Foreskin keratinocyte (primary cell): ENCODE measurements at places on chromosomes 7 and 10.
A peak's percentile ranks its signal among the peaks of the same experiment; 100 is the strongest.

DNA sequence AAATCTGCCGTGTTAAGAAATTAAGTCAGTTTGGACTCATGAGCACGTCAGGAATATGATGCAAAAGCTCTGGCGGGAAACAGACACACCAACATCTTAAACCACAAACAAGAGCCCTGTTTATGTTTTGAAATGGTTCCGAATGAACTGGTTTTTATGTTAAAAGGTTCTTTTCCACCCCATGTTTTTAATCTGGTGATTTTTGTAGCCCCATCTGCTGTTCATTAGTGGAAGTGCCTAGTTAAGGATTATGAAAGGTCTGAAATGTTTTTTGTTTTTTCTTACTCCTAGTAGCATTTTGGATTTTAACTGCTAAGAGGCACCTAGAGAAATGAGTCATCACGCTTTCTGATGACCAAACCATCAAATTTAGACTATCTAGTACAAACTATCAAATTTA lies 404.1 kb upstream of the MKI67 start:
- no peak for DNase-seq

GRCh38 chr7:157594306-157594705 lies 257.5 kb downstream of the DNAJB6 start:
- DNase-seq, result no peak

- no peak for DNase-seq
Observed at GRCh38 chr10:18414061-18414460, 237.3 kb downstream of the NSUN6 start.

DNA sequence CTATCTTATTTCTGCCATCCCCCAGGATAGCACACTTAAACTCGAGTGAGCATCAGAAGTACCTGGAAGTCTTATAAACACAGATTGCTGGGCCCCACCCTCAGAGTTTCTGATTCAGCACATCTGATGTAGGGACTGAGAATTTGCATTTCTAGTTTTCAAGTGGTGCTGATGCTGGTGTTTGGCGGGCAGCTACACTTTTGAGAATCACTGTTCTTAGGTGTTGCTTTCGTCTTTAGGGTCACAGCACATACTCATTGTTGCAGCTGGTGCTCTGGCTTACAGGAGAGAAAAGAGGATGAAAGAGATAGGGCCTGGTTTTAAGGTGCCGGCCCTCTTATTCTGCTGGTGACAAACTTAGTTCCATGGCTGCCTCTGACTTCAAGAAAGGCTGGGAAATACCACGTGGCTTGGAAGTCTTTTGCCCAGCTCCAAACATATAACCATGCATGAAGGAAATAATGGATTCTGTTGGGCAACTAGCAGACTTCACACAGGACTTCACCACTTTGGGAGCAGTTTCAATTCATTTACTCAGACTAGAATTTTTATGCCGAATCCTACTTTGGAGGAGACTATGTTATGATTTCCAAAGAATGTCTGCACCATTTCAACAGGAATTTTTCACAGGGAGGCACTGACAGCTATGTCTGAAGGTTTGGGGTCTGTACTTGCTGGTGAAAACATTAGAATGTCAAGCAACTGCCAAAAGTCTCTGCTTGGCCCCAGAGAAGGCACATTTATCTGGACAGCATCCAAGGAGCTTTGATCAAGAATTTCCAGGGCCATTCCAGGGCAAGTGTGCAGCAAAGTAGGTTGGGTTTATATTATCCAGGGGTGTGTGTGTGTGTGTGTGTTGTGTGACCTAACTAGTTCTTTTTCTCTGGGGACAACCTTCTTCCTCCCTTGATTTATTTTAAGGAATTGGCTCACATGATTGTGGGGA lies 6.9 kb upstream of the MINDY4 start:
- no peak for DNase-seq

DNA sequence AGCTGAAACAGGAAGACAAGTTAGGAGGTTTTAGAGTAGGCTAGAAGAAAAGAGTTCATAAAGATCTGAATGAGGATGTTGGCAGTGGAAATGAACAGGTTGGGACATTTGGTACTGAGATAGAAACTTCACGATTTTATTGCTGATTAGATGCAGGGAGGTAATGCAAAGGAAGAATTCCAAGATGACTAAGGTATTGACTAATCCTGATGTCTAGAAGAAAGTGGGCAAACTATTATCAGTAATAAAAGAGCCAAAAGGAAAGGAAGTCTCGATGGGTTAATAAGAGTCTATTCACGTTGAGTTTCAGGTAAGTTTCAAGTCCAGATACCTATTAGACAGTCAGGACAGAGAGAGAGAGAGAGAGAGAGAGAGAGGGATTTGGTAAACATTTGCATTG lies 631.3 kb upstream of the LRRTM3 start:
- peak; percentile 72 for DNase-seq

GRCh38 chr7:50504646-50505546 lies 54.7 kb upstream of the FIGNL1 start:
- DNase-seq, result no peak

GRCh38 chr7:20519645-20520044 lies 95.8 kb upstream of the ABCB5 start:
- DNase-seq, result no peak

- DNase-seq, result no peak
Observed at GRCh38 chr7:3165681-3166580, 122.3 kb upstream of the CARD11 start.

GRCh38 chr7:93894426-93894825 lies 3.9 kb upstream of the TFPI2 start:
- no peak for DNase-seq

- DNase-seq, result no peak
Observed at GRCh38 chr10:80443531-80443974, 10.6 kb upstream of the TSPAN14 start.

DNA sequence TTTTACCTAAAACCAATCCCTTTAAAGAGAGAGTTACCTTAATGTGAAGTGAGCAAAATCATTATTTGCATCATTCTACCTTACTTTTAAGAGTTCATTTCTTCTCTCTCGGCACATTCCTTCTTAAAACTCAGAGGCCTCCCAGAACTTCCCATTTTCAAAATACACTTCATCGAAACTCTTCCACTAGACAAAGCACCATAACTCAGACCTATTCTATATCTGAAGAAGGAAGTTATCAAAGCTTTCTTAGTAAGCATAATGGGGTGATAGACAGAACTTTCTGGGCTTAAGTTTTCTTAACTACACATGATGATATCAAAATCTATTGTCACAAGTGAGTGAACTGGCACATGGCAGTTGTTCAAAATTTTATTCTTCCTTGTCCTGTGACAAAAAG lies 24.6 kb upstream of the GNAT3 start:
- no peak for DNase-seq

GRCh38 chr10:87092861-87093631 lies 1.6 kb downstream of the GLUD1 start:
- peak; percentile 52 for DNase-seq

DNA sequence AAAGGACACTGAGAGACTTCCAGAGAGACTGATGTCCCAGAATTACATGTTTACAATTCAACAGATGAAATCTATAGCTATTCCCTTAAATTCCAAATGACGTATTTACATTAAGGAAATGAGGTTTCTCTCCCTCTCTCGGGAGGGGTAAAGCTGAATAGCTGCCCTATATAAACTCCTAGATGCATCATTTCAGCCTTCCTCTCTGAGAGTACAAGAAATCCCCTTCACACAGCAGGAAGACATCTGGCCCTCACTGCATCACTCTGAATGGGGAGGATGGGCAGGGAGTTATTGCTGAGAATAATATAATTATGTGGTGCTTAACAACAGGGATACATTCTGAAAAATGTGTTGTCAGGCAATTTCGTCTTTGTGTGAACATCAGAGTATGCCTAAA lies 11.0 kb downstream of the POT1 start:
- no peak for DNase-seq

- DNase-seq, result no peak
Observed at GRCh38 chr7:133742709-133743538, 384.2 kb upstream of the LRGUK start.

- peak; percentile 18 for DNase-seq
Observed at GRCh38 chr7:120373174-120373573, 100.2 kb downstream of the KCND2 start.

GRCh38 chr10:108861181-108861754 lies 1062.0 kb downstream of the XPNPEP1 start:
- DNase-seq, result no peak

- no peak for DNase-seq
Observed at GRCh38 chr10:71347587-71348395, 28.7 kb downstream of the SLC29A3 start.

DNA sequence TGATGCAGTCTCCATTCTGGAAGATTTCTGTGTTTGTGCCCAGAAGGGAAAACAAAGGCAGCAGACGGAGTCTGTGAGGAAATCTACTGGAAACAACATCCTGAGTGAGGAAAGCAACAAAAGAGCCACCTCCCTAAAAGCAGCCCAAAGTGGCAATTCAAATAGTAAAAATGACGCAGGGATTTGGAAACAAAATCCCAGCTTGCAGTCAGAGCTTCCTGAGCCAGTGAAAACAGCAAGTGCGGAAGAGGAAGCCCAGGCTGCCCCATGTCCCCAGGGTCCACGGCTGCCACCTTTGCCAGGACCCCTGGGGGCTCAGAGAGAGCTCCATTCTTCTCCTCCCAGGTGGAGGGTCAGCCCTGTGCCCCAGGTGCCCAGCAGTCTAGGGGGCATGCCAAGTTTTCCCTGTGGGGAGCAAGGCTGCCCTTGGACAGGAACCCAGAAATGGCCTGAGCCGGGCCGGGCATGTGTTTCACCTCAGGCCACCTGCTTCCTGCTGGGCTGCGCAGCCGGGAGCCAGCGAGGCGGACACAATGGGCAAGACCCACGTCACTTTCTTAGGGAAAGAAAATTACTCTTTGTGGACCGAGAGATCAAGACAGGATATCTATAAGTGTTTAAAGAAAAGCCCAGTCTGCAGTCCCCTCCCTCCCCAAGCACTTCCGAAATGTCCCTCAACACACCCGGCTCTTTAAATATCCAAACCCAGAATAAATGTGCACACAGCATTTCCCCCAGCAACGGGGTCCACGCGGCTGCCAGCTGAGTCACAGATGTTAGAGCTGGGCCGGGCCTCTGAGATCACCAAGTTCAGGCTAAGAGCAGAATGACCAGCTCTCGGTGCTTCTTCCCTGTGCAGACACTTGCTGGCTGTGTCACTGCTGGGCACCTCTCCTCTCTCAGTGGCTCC lies 231.1 kb downstream of the ARHGAP12 start:
- DNase-seq, result no peak

DNA sequence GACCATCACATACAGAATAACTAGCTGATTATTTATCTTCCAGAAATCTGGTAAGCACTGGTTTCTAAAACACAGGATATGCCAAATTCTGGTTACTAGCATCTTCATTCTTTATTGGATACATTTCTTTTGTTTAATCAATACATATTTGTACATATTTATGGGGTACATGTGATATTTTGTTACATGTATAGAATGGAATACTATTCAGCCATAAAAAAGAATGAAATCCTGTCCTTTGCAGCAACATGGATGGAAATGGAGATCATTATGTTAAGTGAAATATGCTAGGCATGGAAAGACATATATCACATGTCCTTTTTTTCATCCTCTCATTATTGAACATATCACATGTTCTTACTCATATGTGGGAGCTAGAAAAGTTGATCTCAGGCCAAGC lies 32.7 kb upstream of the PURB start:
- DNase-seq, result no peak

DNA sequence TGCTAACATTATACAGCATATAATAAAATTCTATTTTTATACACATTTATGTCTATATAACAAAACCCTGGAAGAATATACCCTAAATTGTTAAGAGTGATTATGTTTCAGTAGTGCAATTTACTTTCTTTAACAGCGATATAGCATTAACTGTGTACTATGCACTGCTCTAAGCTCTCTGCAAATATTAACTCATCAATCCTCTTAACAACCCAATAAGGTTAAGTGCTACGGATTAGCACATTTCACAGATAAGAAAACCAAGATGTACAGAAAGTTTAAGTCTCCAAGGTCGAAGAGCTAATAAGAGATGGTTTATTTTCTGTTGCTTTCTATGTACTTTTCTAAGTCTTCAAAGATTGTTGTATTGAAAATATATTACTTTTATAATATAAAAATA lies 95.8 kb downstream of the SEMA3C start:
- no peak for DNase-seq

DNA sequence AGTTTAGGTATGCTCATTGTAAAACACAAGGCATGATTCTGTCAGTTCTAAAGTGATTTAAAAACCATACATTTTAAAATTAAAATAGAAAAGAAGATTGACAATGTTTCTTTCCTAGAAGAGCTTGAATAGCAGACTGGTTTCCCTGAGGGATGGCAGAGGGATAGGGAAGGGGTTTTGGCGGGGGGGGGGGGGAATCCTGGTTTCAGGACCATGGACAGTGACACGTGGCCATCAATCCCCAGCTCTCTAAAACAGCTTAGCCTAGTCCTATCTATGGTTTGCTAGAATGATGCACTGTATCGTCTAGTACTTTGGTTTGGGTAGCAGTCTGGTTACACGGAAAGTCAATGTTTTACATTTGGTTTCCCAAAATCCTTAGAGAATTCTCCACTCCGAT lies 88.7 kb downstream of the PHYHIPL start:
- DNase-seq, result no peak

GRCh38 chr10:7551950-7552716 lies 114.6 kb downstream of the ITIH5 start:
- no peak for DNase-seq

GRCh38 chr7:19375976-19376375 lies 230.8 kb upstream of the FERD3L start:
- DNase-seq, result peak; percentile 45

GRCh38 chr7:121157341-121157751 lies 168.8 kb downstream of the CPED1 start:
- no peak for DNase-seq

GRCh38 chr7:93378131-93378760 lies 146.1 kb downstream of the VPS50 start:
- DNase-seq, result no peak

- DNase-seq, result no peak
Observed at GRCh38 chr7:103127006-103127405, 21.9 kb downstream of the NAPEPLD start.

DNA sequence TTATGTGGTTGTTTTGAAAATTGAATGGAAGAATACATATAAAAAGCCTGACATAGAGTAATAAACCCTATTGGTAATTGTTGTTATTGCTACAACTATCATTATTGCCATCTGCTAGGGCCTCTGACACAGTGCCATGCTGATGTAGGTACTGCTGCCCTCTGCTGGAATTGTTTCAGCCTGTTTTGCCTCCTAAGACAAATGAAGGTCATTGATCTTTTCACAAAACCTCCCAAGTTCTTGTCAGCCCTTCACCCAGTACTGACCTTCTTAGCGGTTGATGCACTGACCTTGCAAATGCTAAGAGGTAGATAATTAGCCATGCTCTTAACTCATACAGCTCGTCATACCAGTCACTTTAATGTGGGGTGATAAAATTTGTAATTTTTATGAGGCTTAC lies 975.2 kb downstream of the SORCS1 start:
- DNase-seq, result peak; percentile 35

- DNase-seq, result no peak
Observed at GRCh38 chr7:22269963-22270362, 87.0 kb downstream of the RAPGEF5 start.

DNA sequence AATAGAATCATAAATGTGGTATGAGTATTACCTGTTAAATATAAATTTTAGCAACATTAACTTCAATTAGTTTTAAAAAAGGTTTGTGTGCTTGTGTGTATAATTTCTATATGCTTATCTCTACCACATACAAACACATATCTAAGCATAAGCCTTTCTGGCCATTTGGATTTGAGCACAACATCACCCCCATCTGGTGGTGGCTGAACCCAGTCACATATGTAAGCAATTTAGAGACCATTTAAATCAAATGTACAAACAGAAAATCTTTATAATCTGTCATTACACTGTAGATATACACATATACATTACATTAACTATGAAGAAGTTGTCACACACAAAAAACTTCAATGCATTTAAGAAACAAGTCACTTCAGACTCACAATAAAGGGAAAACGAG lies 31.7 kb downstream of the GPR22 start:
- no peak for DNase-seq

- DNase-seq, result no peak
Observed at GRCh38 chr10:819326-819725, 112.2 kb downstream of the LARP4B start.
